CD4-positive, alpha-beta T cell treated with Interleukin-17A for 1 hour (primary cell): ENCODE measurements at places on chromosomes 12 and 14.

DNA sequence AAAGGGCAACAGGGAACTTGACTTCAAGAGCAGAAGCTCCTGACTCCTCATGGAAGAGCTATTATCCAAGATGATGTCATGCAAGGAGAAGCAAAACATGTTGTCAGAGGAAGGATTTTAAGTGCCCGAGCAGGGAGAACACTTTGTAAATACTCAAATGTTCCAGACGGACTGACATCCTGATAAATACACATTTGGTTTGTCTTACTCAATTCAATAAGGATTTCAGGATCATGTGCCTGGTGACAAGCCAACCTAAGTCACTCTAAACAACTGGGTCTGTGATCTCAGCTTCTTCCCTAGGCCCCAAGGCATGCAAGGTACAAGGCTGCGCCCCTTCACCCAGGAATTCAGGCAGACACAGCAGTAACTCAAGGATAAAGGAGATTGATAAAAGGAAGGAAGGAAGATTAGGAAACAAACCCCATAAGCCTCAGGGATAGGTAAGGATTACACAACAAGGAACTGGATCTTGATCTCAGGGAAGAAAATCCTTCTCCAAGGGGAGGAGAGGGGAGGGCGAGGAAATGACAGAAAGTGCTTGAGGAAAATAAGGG lies 26.8 kb upstream of the CEBPE start:
- no peak for DNase-seq

- DNase-seq: no peak
Measured at GRCh38 chr12:23964812-23965211, 15.3 kb upstream of the SOX5 start.

- DNase-seq: no peak
Measured at GRCh38 chr14:22466491-22466890, 122.5 kb downstream of the DAD1 start.

DNA sequence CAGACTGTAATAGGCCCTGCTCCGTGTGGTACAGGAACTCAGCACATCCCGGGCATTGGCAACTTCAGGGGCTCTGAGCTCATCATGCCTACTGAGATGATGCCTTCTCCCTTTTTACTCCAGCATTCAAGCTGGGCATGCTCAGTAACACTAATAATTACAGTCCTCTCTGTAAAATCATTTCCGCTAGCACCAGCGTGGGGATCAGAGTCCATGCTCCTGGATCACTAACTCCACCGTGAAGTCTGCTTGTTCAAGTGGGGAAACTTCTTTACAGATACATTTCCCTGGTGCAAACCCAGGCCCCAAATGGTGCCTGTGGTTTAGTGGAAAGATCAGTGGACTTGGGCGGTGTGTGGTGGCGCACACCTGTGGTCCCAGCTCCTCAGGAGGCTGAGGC lies 16.7 kb downstream of the CLSTN3 start:
- no peak for DNase-seq

DNA sequence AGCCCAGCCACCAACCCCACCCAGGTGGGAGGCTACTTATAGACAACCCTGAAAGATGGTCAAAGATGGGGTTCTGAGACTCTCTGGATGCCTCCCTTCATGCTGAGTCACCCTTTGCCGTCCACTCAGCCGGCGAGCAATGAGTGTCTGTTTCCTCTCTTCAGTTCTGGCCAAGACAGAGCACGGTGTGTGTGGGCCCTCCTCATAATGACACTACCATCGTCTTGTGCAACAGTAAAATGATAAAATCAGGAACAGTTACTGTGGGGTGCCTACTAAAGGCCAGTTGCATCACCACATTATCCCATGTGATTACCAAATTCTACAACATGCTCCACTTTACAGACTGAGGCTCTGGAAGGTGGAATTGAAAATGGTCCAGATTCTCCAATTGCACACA lies 7.0 kb upstream of the BDKRB1 start:
- DNase-seq: no peak

- DNase-seq: no peak
Measured at GRCh38 chr12:110684312-110684836, 4.5 kb downstream of the HVCN1 start.

DNA sequence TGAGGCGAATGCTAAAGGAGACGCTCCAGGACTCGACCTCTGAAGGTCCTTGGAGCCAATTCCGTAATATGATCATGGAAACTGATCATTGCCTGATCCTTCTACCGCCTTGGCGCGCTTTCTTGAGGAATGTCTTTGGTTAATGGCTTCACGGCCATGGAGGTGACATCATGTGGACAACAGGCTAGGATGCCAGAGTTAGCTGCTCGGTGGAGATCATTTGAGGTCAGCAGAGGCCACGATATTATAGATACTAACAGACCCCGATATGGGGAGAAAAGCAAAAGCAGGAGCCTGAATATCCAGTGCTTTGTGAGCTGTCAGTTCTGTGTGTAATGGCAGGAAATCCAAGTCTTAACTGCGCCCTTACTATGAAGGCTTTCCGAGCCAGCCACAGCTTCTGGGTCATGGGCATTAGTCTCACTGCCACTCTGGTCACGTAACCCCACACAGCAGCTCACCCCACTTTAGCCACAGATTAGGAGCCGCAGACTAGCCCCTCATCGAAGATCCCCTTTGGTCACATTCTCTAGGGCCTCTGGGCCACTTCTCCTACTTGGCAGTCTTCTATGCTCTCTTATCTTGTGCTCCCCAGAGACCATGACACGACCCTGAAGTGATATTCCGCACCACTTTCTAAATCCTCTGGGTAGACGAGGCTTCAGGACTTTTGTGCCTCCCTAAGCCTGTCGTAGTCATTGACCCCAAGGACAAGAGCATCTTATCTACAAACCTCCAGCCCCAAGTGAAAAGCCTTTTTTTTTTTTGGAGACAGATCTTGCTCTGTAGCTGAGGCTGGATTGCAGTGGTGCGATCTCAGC lies 724 bp upstream of the CS start:
- no peak for DNase-seq

GRCh38 chr14:75120541-75121291 lies 6.1 kb downstream of the NEK9 start:
- no peak for DNase-seq

GRCh38 chr12:54398995-54399793 lies 14.7 kb upstream of the ZNF385A start:
- DNase-seq: peak; percentile 91

GRCh38 chr12:120474616-120474960 lies 5.0 kb upstream of the SRSF9 start:
- no peak for DNase-seq

- peak; percentile 77 for DNase-seq
Measured at GRCh38 chr14:91417120-91417982, at the start of gene CCDC88C. Gene CCDC88C (minus strand): TSS chr14:91417820. CDS start chr14:91417690, 130 bp downstream.

GRCh38 chr14:20247646-20248246 lies 8.7 kb downstream of the OR11H4 start:
- DNase-seq: peak; percentile 16

DNA sequence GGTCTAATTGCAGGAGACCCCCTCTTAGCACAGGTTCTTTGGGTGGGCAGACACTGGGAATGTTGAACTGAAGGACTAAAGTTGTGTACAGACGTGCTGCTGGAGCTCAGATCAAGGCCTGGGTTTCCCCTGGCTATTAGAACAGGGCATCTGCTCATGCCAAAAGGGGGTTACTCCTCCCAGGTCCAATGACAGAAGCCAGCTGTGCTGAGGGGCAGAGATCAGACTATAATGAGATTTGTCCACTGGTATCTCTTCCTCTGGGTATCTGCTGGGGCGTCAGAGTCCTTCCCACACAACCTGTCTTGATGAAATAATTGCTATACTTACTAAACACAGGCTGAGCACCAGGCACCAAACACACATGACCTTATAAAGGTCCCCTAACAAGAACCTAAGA lies 42.6 kb downstream of the LTBP2 start:
- DNase-seq: no peak

GRCh38 chr12:6927379-6928021 lies at the start of gene ATN1:
Gene ATN1 (plus strand): TSS chr12:6927959. CDS start chr12:6934002, 6,043 bp downstream.
- DNase-seq: peak; percentile 55

GRCh38 chr14:57319636-57320192 lies 50.9 kb downstream of the AP5M1 start:
- no peak for DNase-seq

- DNase-seq: no peak
Measured at GRCh38 chr12:58393152-58393551, 451.8 kb downstream of the ATP23 start.

DNA sequence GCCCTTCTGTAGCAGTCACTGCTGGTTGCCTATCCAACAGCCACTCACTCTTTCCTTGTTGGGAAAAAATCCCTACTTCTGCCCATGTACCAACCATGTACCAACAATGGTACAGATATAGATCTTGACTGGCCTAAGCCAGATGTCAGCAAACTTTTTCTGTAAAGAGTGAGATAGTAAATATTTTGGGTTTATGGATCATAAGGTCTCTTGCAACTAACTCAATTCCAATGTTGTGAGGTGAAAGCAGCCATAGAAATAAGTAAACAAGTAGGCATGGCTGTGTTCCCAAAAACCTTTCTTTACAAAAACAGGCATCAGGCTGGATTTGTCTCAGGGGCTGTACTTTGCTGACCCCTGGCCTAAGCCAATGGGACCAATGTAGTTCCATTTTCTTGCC lies 73.5 kb downstream of the ARMH4 start:
- no peak for DNase-seq

GRCh38 chr14:94654071-94654861 lies 42.1 kb downstream of the SERPINA3 start:
- no peak for DNase-seq

DNA sequence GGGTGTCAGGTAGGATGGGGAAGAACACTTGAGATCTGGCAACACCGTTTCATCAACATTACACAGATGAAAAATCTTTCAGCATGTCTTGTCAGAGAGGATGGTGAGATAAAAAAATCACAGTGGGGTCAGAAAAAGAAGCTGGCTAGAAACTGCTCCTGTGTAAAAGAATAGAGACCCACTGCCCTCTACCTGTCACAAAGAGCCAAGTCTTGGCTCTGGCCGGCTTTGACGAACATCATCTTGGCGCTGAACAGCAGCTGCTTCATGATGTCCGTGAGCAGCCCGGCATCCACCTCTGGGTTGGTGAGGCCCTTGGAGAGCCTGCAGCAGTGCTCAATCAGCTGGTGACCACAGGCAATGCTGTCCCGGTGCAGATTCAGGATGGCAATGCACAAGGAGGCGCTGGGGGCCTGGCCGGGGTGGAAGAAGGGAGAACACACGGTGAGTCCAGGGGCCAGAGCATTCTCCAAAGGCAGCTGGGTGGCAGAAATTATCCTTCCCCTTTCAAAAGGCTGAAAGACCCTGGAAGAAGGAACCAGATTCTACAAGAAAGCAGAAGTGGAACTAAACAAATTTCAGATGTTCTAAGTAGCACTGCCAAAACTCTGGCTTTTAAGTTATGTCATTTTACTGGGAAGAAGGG lies 50.2 kb downstream of the ZFYVE26 start:
- no peak for DNase-seq

DNA sequence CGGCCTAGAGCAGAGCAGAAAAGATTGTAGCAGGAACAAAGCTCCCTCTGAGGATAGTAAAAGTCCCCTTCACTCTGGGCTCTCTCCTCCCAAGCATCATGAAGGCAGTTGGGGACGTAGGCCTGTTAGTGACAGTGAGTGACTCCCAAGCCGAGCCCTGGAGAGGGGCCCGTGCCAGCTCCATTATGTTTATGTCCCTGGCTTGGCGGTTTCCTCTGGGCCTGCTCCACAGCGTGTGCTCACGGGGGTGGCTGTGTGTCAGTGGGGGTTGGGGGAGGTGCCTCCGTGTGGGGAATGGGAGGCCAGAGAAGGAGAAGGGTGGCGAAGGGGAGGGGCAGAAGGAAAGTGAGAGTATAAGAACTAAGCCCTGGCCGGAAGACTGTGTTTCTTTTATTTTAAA lies 170.0 kb upstream of the VASH1 start:
- no peak for DNase-seq

GRCh38 chr14:50944647-50945413 lies 547 bp upstream of the PYGL start:
- DNase-seq: no peak

- peak; percentile 61 for DNase-seq
Measured at GRCh38 chr14:76876076-76876475, 49.9 kb downstream of the LRRC74A start.

DNA sequence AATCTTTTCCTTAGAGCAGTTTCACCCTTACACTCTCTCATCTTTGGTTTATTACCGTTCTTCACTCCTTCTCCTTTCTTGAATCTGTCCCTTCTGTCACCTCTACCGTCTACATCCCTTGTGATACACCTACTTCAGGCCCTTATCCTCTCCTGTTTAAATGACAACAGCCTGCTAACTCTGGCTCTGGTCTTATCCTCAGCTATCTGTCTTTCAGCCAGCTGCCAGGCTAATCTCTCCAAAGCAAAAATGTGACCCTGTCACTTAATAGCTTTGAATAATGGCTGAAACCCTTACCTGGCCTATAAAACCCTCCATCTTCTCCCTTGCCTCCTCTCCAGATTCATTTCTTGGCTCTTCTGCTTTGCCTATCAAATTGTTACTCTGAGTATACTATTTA lies 32.3 kb downstream of the BEST3 start:
- DNase-seq: no peak

- peak; percentile 75 for DNase-seq
Measured at GRCh38 chr14:91249841-91250616, 5.5 kb upstream of the GPR68 start.

GRCh38 chr14:71885301-71885700 lies 46.9 kb upstream of the RGS6 start:
- DNase-seq: no peak

DNA sequence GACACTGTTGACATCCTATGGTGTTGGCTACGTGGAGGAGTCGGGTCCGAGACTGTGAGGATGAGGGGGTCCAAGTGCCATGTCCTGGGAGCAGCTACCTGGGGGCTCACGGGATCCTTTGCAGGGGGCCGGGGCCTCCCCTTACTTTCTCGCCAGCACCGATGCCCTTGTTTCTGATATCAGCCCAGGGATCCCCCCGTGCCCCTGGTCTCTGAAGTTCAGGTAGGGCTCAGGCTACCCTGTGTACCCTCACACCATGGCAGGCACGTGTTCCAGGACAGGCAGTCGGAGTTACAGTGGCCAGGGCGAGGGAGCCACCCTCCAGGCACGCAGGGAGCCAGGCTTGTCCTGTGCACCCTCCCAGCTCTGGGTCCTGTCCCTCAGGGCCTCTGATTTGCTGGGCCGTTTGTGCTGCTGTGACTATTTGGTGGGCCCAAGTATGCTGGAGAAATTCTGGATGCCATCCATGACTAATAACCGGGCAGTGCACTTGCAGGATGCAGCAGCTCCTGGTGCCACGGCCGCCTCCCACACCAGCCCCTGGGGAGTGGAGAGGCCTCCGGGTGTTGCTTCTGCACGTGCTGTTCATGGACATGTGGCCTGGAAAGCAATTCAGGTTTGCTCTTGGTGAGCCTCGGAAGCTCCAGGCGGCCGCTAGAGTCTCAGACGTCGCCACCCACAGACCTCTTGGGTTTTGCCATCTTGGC lies 93.1 kb upstream of the SFSWAP start:
- no peak for DNase-seq

GRCh38 chr12:77947330-77947729 lies 116.6 kb downstream of the NAV3 start:
- no peak for DNase-seq
